Stimulated activated CD4-positive, alpha-beta T cell treated with anti-CD3 and anti-CD28 coated beads, Interleukin-2, amount 100 ng/mL, for 24 hours (primary cell): ENCODE measurements at places on chromosomes 2 and 18.
A peak's percentile ranks its signal among the peaks of the same experiment; 100 is the strongest.

- DNase-seq = no peak
Observed at GRCh38 chr2:232368311-232368731, 10.2 kb upstream of the ALPP start.

GRCh38 chr2:84873350-84873749, 7.5 kb downstream of the TRABD2A start:
- peak; percentile 13 for DNase-seq

- no peak for DNase-seq
Observed at GRCh38 chr2:96152304-96153161, 7.3 kb upstream of the DUSP2 start.

GRCh38 chr2:27958711-27959378, 68.3 kb downstream of the BABAM2 start:
- DNase-seq = no peak

- no peak for DNase-seq
Observed at GRCh38 chr2:100008956-100009355, 133.4 kb downstream of the AFF3 start.

DNA sequence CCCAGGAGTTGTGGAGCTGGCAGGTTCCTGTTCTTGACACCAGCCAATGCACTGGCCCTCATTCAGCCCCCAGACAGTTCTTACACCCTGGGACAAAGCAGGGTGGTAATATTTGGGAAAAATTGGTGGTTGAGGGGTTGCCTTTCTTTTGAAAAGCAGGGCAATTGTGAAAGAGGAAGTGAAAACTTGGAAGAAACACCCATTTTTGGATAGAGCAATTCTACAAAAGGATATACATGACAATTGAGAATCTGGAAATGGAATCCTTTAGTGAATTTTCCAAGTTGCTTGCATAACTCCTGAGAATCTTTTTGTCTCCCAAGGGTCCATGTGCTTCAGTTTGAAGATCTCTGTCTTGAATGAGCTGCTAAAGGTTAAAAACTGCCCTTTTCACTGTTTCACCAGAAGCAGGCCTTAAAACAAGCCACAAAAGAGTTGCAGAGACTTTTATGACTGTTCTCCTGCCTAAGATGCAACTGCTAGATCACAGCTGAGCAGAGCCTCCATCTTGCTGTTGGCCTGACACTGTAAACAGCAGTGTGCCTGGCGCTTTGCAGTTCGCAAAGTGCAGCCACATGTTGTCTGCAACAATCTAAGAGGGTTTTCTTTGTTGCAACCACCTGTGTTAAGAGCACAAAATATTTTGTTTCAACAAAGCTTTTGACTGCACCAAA, 11.8 kb downstream of the COL4A4 start:
- DNase-seq = no peak

GRCh38 chr18:77107292-77107691, 25.3 kb downstream of the MBP start:
- DNase-seq = no peak

GRCh38 chr2:31433541-31433940, 19.0 kb upstream of the XDH start:
- no peak for DNase-seq

DNA sequence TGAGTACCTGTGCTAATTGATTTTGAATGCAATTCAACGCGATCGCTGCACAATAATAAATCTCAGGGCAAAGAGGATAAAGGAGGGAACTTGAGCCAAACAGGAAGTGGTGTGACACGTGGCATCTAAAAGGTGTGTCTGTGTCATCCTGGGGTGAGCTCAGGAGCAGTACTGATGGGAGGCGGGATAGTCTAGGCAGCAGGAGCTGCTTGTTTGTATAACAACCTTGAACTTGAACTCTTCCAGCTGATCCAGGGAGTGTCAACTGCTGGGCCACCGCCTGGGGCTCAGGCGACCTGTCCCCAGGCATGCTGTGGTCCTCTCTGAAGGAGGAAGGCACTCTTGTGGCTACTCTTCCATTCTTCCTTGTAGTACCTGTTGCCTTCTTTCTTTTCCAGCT, 61.2 kb downstream of the BOD1L2 start:
- DNase-seq = no peak

GRCh38 chr2:171529914-171530313, 7.6 kb downstream of the CYBRD1 start:
- peak; percentile 25 for DNase-seq

DNA sequence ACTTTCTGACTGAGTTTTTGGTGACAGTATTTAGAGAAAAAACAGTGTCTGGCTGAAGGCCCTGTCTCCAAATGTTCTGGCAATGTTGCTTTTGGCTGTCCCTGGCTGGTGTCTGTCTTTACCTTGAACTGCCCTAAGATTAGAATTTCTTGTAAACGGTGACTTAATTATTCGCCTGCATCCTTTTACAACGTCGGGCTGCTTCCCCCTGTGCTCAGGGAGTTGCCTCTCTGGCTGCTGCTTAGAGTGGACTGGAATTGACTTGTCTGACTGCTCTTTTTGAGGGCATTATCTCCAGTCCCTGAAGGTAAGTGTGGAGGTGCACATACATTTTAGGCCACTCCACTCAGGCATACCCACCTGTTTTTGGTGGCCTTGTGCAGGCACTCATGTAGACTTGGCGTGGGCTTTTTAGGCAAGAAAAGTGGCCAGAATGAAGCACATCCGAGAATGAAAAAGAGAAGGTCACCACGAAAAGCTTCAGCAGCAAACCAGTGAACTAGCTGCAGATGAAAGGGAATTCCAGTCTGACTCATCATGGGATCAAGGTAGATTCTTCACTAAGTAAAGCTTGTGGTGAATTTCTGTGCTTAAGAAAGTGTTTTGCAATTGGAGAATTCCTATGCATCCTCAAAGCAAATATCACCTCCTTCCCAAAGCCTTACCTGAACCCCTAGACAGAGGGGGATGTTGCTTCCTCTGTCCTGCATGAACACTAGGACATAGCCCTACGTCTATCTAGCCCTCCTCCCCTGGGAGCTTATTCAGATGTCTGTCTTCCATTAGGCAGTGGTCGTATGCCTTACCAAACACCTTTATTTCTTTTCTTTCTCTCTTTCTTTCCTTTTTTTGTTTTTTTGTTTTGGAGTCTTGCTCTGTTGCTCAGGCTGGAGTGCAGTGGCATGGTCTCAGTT, 230.3 kb upstream of the TRIB2 start:
- no peak for DNase-seq

DNA sequence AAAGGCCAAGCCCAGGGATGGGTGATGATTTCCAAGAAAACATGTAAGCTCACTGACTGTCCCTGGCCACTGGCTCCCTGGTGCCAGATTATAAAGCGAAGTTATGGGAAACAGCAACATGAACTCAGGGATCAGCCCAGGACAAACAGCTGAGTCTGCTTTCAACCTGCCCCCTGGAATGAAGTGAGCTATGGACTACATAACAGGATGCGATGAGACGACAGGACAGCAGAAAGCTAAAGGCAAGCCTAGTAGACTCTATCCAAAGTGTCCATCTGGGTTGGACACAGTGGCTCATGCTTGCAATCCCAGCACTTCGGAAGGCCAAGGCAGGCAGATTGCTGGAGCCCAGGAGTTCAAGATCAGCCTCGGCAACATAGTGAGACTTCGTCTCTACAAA, 16.6 kb upstream of the KCMF1 start:
- no peak for DNase-seq
